ENCODE measurements at places on chromosomes 7 and 10.

GRCh38 chr10:85619832-85620231 lies 746.8 kb downstream of the GRID1 start:
- no peak for DNase-seq

- DNase-seq, result no peak
Observed at GRCh38 chr7:47666164-47666862, 84.4 kb upstream of the TNS3 start.

DNA sequence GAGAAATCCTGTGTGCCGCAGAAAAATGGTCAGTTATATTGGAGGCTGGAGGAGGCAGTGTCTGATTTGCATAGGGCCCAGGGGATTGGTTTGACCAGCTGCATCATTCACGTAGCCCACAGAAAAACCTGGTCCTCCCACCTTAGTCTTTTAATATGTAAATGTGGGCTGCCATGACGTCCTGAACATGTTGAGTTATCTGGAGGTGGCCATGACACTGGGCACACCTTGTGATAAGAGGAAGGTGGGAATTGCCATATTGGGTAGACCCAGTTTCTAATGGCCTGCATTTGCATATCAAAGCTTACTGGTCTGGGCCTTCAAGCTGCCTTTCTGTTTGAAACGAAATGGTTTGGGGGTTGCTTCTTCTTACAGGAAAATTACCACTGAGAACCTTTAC lies 162.2 kb downstream of the AHR start:
- DNase-seq, result no peak

DNA sequence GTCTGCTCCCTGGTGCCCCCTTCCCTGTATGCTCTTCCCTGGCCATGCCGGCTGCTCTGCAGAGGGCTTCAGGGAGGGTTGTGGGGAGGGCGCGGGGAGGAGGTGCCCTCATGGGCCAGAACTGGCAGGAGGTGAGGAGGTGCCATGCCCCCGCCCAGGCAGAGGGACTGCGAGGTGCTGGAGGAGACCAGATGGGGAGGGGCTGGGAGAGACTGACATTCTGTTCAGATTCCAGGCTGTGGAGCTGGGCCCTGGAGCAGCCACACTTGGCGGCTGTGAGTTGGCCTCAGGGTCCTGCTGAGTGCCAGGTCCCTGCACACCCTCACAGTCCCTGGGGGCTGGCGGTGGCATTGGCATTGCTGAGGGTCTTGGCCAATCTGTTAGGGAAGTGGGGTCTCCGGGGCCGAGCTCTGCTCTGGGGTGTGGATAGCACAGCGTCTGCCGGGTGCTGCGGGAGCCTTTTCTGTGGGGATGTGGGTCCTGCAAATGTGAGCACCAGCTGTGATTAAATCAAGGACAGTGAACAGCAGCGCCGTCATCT lies 25.4 kb downstream of the INPP5A start:
- no peak for DNase-seq

- DNase-seq, result peak; percentile 16
Observed at GRCh38 chr10:11286261-11286852, 268.7 kb downstream of the CELF2 start.

GRCh38 chr10:351770-352334 lies 216.6 kb downstream of the ZMYND11 start:
- no peak for DNase-seq

DNA sequence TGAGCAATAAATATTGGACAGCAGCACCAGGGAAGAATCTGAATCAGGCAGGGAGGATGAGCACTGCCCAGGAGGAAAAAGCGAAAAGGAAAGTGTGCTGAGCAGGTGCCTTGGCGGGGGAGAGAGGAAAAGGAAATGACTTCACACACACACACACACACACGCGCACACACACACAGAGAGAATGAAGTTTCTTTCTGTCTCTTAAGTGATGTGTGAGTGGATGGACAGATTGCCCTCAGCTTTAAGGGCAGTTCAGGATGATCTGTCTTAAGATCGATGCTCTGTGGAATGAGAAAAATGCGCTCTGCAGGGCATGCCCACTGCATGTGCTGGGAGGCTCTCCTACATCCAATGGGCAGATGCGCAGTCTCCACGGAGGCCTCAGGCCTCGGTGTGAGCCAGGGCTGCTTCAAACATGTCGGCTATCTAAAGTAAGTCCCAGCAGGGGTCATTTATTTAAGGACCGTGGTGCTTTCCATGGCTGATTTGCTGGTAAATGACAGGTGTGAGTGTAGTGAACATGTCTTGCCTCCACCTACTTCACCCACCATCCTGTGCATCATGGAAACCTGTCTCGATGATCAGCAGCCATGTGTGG lies 2.5 kb upstream of the ACBD5 start:
- DNase-seq, result peak; percentile 67

- peak; percentile 70 for DNase-seq
Observed at GRCh38 chr7:2719007-2719406, 31.0 kb downstream of the AMZ1 start.

- no peak for DNase-seq
Observed at GRCh38 chr7:13603661-13604060, 385.8 kb downstream of the ETV1 start.

- no peak for DNase-seq
Observed at GRCh38 chr7:141231018-141231792, 157.3 kb downstream of the TMEM178B start.

- no peak for DNase-seq
Observed at GRCh38 chr7:28748933-28749584, 209.1 kb downstream of the TRIL start.

DNA sequence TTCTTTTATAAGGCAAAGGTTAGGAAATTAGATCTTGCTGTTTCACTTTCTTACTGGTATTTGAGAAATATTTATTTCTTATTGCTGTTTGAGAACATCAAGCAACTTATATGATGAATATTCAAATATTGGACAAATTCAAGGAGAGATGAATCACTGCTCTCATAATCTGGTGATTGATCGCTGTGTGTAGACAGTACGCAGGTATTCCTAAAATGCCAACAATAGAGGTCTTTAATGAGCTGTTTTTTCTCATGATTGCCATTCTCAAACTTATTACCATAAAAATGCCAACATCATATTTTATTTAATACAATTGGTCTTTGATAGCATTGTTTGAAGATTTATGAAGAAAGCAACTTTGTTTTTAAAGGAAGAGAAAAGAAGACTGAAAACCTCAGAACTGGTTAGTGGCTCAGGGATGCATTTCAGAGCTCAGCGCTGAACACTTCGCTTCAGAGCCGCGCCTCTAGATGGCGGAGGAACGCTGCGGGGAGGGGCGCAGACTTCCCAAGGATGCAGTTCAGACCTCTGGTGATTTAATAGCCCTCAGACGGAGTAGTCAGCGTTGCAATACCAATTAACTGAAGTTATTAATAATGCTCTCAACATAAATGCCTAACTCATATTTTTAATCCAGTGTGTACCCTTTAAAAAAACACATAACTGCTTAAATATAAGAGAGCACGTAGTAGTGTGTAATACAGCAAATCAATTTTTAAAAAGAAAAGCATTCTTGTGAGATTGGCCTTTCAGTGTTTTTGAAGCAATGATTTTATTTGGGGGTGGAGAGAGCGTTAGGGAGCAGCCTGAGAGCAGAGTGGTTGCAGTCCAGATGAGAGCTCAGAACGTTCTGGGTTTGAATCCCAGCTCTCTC lies 38.5 kb upstream of the STEAP4 start:
- no peak for DNase-seq

DNA sequence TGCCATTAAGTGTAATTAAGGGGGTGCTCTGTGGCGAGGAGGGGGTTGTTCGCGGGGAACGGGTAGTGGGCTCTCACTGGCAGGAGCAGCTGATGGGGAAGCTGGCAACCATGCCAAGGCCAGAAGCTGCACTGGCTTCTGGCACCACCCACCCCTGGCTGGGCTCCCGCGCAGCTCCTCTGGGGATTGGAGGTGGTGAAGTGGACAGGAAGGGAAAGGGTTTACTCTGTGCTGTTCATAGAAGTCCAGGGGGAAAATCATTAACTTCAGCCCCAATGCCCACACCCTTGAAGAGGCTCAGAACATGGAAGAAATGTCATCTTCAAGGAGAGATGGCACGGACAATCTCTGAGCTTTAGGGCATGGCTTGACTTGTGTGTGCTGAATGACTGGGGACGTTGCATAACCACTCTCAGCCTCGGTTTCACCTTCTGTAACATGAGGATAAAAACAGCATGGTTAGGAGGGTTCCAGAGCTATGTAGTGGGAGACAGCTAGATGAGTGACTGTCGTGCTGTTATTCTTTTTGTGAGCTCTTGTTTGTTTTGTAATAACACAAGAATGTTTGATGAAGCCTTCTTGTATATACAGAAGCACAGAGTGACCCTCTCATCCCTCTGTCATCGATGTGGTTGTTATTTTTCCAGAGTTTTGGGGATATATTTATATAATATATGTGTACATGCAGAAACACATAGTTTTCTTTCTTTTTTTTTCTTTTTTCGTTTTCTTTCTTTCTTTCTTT lies 29.9 kb downstream of the KAZALD1 start:
- no peak for DNase-seq

Measured in stimulated activated CD4-positive, alpha-beta T cell treated with anti-CD3 and anti-CD28 coated beads, Interleukin-2, amount 100 ng/mL, for 24 hours (primary cell).